T follicular helper cell (primary cell): ENCODE measurements at places on chromosomes 13 and 19.

GRCh38 chr13:113724780-113725315 is 34.2 kb upstream of the TMEM255B start:
- peak; percentile 85 for DNase-seq

DNA sequence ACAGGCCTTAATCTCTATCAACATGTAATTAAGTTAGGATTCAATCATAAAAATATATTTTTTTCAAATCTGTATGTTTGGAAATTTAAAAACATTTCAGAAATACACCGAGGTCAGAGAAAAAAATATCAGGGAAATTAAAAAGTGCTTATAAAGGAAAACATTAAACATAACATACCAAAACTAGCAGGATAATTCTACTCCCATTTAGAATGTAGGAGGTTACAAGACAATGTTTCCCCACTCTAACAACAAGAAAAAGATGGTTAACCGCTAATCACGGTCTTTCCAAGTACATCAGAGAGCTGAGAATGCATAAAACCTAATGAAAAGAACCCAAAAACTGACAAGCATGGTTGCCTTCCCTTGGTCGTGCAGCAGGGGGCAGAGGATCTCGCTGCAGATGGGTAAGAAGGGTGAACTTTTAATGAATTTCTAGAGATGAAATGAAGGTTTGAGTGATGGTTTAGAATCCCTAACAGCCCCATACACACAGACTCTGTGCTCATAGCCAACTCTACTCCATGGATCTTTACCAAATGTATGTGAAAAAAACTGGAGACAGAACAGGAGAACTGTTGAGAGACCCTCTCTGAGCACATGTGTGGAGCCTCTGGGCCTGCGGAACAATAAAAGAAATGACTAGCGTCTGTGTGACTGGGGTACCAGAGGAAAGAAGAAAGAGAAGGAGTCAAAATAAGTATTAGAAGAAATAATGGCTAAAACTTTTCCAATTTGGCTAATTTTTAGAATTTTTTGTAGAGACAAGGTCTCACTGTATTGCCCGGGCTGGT is 51.3 kb upstream of the LSM14A start:
- DNase-seq: peak; percentile 26

GRCh38 chr13:75365724-75366173 is 116.2 kb downstream of the TBC1D4 start:
- no peak for DNase-seq

DNA sequence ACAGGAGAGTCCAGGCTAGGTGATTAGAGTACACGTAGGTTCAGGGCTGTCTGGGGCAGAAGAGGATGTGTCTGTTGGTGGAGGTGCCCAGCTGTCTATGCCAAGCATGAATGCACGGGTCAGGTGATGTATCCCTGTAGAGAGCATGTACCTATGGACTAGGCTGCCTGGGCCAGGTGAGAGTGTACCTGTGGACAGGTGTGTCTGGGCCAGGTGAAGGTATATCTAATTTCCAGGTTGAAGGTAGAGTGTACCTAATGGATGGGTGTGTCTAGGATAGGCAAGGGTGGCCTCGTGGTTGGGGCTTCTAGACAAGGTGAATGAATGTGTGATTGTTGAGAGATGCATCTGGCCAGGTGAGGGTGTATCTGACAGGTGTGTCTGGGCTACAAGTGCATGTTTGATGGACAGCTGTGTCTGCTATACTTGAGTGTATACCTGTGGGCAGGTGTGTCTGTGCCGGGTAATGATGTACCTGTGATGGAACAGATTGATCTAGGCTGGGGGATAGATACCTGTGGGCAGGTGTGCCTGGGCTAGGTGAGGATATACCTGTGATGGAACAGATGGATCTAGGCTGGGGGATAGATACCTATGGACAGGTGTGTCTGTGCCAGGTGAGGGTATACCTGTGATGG is 15.5 kb upstream of the ZNF414 start:
- no peak for DNase-seq

GRCh38 chr13:110525328-110526319 is 35.9 kb downstream of the RAB20 start:
- no peak for DNase-seq
